Activated T-cell treated with anti-CD3 and anti-CD28 coated beads, Interleukin-2, amount 50 U/mL, for 1 hour (primary cell): ENCODE measurements at places on chromosomes 12 and 14.

DNA sequence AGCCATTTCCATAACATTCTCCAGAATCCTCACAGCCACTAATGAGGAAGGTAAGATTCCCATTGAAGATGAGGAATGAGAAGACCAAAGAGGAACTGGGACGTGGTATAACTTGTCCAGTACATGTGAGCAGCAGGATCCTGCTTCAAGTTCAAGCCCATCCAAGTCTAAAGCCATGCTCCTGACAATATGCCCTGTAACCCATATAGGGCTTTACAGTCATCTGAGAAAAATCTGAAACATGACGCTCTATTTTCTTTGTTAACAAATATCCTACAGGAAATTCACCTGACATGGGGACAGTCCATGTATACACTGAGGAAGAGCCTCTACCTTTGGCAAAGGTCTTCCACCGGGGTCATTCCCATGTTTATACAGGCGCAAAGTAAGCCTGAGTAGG lies 3.1 kb upstream of the ACTR6 start:
- DNase-seq: no peak

DNA sequence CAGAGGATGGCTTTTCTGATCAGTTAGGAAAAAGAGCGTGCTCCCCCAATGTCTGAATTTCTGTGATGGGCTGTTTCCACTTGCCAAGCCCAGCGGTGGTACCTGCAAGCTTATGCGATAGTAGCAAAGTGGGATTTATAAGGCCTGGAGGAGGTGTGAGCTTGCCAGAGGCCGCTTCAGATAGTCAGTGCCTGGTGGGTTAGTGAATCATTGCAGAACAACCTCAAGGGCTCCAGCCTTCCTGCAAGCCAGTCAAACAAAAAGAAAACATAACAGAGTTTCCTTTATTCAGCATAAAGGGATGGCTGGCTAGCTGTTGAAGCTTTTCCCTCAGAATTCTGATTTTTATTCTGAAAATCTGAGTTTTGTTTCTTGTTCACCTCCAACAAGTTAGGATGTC lies 7.6 kb upstream of the BMP4 start:
- no peak for DNase-seq

DNA sequence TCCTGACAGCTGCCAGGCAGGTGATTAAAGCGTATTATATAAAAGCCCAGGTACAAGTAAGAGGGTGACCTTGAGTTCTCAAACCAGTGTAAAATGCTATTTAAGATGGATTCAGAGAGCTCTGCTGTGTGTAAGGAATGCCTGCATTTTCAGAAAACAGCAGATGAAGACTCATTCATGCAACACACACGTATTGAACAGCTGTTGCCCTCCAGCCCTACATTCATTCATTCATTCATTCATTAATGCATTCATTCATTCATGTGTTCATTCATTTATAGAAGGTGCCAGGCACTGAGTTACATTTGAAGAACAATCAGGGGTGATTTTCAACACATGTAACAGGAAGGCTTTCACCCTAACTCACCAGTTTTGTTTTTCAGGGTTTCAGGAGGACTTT lies 27.4 kb upstream of the ELK3 start:
- DNase-seq: no peak

- DNase-seq: no peak
Observed at GRCh38 chr14:33401311-33401710, 462.6 kb downstream of the NPAS3 start.

GRCh38 chr12:43848786-43849185 lies 12.9 kb downstream of the TMEM117 start:
- no peak for DNase-seq

DNA sequence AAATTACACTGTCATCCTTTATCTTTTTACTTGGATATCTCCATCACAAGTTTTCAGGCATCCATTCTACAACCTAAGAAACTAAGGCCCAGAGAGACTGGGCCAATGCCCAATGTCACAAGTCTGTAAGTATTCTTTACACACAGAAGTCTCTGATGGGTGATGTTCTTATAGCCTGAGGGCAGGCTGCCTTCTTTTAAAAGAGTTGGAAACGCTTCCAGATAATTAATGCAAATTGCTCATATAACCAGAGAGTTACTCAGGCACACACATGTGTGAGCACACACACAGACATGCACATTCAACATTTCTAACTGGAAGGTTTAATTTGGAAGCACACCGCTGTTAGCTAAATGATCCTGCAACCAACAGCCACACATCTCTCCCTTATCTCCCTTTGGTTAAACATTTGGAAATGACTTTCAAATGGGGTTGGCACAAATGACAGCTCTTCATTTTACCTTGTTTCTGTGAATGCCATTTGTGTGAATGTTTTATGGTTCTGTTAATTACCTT lies 160.8 kb upstream of the TMPO start:
- DNase-seq: no peak

DNA sequence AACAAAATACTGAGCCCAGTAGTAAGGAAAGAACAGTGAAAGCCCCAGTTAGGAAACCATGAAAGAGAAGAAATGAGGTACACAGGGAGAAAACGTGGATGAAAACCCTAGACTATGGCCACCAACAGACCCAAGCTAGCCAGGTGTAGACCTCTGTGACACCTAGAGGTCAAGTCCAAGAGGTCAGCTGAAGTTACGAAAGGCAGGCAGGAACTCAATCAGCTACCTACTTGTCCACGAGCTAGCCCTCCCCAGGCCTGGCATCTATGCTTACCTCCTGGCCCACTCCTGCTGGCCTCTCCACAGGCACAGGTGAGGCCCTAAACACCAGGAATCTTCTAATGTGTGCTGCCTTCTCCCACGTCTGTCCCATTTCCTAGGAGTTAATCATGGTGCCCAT lies 48.7 kb downstream of the DPF3 start:
- DNase-seq: no peak

GRCh38 chr14:53389202-53389601 lies 236.1 kb upstream of the DDHD1 start:
- DNase-seq: no peak

DNA sequence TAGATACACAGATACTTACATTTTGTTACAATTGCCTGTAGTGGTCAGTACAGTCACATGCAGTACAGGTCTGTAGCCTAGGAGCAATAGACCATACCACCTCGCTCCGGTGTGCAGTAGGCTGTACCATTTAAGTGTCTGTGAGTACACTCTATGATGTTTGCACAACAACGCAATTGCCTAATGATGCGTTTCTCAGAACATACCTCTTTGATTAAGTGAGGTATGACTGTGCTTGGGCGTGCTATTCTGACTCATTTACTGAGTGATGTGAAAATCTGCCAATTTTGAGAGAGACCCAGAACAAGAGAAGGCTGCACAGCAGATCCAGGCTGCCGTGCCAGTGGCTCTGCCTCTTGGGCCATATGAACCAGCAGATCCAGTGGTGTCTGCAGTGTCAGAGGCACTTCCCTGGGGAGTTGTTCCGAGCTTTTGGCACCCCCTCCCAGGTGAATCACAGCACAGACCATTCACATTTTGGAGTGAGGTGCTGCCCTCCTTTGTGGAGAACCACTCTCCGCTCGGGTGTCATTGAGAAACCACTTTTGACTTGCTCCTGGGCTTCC lies 20.4 kb downstream of the DLK1 start:
- no peak for DNase-seq

DNA sequence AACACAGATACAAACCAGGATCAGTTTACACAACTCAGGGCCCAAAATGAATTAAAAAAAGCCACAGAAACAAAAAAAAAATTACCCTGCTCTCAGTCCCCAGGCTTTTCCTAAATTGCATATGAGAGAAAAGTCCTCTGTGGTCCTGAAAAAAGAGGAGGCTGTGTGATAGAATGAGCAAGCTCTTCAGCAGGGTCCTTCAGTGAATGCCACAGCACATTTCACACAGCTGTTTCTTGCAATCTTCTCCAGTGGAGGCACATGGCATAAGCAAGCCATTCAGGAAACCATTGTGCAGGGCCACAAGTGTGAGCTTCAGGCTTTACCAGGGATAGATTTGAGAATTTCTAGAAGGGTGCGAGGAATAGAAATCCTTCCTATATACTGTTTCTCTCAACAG lies 168.5 kb downstream of the PPM1H start:
- no peak for DNase-seq

- DNase-seq: no peak
Observed at GRCh38 chr14:73264080-73264884, 27.0 kb downstream of the PAPLN start.

GRCh38 chr14:59150990-59151389 lies 37.5 kb upstream of the DAAM1 start:
- DNase-seq: no peak

DNA sequence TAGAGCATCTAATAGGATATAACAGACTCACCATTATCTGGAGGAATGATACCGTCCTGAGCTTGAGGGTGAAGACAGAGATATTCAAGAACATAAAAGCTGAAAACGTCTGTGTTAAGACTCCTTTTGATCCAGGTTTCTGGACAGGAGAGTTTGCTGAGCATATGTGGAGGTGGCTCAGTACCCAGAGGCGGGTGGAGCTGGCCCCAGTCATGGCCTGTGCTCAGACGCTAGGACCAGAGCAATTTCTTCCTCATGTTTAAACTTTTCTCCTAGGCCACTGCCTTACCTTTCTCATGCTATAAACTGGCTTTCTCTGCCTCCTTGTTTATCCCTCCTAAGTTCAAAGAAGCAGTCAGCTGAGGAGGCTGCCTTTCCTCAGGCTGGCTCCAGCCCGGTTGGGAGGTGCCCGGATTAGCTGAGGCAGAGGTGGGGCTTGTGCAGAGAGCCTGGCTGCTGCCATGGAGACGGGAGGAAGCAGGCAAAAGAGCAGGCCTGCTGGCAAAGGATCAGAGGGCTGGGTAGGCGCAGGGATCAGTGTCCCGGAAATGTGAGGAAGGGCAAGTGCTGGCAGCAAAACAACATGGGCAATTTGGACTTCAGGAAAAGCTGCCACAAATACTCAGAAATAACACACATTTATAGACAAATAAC lies 13.7 kb downstream of the COA8 start:
- no peak for DNase-seq

DNA sequence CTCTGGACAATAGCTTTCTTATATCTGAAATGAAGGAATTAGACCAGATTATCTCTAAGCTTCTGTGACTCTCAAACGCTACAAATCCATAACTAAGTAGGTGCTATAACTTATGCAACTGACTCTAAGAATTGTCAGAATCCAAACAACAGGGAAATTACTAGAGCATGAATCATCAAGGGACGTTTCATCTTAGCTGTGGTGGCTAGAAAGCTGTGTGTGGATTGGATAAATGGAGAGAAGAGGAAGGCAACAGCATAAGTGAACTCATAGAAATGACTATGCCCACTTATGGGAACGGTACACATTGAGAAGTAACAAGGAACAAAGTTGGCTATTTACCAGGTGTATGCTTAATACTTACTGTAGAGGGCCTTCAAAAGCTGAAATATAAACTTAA lies 96.0 kb upstream of the NEDD1 start:
- DNase-seq: no peak

GRCh38 chr12:127070515-127071157 lies 1196.3 kb upstream of the TMEM132C start:
- DNase-seq: no peak

DNA sequence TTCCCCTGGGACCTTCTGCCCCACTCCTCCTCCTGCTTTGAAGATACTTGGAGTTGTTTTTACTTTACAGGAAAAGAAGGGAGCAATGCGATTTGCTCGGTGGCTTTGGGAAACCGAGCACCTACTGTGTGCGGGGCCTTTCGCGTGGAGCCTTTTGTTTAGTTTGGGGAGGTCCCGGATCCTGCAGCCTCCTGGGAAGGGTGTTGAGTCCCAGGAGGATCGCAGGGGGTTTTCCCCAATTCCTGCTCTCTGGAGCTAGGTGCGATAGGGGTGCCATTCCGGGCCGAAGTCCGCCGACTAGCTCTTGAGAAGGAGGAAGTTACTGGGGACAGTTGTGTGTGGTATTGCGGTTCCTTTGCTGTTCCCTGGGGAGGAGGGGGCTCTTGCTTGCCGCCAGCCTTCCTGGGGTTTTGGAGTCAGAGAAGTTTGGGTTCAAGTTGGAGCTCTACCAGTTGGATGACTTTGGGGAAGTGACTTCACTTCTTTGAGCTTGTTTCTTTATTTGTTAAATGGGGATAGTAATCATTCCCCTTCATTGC lies 1.1 kb downstream of the BRI3BP start:
- no peak for DNase-seq

DNA sequence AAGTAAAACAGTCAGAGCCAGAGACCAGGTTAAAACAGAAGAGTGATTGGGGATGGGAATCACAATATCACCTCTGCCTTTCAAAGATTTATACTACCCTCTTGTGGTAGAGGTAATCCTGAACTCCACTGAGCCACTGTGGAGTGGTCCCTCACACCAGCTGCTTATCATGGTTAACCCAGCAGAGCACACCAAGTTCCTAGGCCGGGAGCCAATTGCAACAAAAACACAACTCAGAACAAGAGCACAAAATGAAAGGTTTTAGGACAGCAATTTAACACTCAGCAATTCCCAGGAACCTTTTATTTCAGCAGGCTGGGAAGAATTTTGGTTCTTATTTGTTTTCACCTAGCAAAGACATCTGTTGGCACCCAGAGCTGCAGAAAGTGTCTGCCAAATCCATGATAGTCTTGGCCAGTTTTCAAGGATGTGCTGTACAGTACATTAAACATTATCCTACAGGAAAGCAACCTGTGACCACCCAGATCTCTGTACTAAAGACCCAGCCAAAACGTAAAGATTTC lies 220.5 kb upstream of the ATXN7L3B start:
- DNase-seq: no peak

DNA sequence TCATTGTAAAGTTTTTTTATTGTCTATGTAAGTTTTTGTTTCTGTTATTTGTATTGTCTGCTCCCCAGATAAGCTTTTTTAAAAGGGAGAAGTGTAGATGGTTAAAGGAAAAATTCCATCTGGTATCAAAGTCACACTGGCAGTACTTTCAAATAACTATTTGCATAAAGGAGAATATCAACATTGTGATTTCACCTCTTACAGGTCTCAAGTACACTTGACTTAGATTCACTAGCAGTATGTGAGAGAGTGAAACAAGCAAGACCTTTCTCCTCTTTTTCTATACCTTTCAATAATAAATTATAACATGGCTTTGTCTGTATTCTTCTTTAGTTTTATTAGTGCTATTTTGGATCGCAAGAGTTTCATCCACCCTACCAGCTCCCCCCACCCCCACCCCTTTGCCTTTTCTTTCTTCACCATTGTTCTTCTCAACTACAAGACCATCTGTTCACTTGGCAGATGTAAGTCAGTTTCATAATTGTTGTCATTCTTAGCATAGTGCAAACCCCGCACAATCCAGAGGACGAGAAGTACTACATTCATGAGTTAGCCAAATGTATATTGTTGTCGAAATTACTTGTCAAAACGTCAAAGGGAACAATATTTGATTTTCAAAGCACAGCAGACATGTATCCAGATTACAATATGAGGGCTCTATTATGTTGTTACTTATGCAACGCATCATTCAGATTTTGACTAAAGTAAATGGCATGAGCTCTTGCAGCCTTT lies 602.7 kb upstream of the FLRT2 start:
- DNase-seq: no peak

- no peak for DNase-seq
Observed at GRCh38 chr12:109916045-109916444, 16.0 kb downstream of the TCHP start.

DNA sequence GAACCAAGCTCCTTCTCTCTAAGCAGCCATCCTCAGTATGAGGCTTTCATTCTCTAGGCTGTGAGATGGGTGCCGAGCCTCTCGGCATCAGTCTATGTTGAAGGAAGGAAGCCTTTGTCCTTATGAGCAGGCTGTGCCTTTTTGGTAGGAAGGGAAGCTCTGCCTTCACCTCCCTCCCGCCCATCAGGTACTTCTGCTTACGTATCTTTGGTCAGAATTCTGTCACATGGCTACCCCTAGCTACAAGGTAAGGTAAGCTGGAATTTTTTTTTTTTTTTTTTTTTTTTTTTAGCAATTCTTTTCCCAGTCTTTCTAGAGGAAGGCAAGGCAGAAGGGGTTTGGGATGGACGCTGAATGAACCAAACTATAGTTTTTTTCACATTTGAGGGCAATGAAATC lies 16.9 kb downstream of the BATF start:
- DNase-seq: no peak
